Esophagus squamous epithelium (tissue), 5 donors: ENCODE measurements at places on chromosomes 12 and 14.

DNA sequence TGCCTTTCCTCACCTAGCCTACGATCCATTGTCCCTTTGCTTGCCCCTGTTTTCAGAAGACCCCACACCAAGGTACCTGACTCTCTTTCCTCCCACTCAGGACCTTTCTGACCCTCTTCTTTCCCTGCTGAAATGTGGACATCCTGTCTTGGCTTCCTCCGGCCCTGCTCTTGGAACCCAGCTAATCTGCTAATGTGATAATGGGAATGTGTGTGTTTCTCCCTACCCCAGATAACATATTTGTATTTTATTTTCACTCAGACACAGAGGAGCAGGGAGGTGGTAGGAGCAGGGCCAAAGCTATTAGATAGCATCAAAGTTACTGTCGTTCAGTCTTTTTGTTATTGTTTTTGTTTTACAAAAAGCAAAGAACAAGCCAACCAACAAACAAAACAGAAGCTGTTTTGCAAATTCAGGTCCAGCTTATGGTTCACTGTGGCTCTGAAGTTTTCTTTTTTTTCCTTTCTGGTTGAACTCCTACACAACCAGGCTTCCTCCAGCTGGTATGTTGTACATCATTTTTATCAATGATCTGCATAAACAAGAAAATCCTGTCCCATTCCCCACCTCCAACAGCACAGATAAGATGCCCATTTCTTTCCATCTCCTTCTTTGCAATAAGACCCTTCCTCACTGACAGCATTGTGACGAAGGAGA is 137.3 kb downstream of the C12orf75 start:
- DNase-seq = no peak

DNA sequence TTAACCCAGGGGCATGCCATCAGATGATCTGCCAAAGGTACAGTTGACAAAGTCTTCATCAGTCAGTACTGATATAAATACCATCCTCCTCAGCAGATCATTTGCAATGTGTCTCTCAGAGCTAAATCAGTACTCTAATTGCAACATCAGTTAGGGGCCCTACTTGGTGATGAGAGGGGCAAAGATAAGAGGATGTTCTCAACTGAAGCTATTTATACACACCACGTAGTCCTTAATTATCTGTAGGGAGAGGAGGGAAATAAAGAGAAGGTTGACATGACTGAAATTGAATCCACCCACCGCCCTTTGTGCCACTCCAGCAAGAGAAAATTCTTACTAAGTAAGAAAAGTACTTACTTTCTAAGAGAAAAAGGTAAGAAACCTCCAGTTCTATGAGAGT is 157.8 kb upstream of the NUDT4 start:
- DNase-seq = no peak

DNA sequence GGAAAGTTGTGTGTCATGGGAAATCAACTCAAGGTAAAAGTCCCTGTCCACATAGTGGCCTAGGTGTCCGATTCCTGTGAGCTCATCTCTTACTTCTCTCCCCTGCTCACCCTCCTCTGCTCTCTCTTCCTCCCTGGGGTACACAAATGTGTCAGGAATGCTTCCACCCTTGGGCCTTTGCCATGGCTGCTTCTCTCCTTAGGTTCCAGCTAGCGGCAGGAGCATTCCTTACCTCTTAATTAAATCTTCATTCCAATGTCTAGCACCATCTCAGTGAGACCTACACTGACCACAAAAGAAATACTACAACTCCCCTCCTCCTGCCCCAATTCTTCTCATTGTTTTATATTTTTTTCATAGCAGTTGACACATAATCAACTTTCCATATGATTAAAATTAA is 298.6 kb downstream of the PDZRN4 start:
- no peak for DNase-seq

DNA sequence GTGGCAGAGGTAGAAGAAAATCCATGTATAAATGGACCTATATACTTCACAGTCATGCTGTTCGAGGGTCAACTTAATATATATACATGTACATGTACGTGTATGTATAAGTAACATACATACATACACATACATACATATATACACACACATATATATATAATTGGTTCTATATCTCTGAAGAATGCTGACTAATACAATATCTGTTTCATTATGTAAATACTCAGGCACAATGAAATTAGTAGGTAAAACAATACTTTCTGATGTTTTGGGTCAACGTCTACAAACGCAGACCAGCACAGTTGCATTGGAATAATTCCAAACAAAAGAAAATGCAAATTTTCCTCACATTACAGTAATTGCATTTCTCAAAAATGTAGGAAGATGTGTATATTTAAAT is 202.7 kb upstream of the DAAM1 start:
- no peak for DNase-seq

- DNase-seq = no peak
Observed at GRCh38 chr12:124183172-124183571, 111.7 kb upstream of the RFLNA start.

DNA sequence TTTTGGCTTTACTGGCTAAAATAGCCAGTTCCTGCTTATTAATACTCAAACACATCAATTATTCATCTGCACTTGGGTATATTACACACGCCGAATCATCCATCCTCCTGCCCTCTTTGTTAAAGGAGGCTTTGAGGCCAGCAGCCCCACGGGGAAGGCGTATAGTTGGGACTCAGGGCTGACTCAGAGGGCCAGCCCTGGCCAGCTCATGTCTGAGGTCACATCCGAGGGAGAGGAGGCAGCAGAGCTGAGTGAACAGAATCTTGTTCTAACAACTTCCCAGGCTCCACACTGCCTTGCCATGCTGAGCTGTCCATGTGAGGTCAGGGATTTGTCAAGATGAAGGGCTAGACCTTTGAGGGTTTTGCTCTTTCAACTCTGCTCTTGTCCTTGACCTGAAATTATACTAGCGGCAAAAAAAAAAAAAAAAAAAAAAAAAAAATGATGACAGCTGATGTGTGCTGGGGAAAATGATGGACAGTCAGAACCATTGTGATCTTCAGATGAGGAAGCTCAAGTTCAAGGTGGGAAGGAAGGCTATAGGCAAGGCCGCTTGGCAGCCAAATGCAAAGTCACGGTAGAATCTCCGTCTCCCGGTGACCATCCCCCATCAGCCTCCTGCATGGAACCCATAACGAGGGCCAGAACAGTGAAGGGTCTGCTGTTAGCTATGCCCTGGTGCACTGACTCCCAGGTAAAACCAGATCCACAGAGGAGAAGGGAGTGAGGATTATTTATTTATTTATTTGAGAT is 12.5 kb upstream of the MARK3 start:
- no peak for DNase-seq

- DNase-seq = no peak
Observed at GRCh38 chr12:114820796-114821195, 136.8 kb upstream of the TBX3 start.

GRCh38 chr12:52149182-52149641 is 42.6 kb downstream of the KRT80 start:
- no peak for DNase-seq

- DNase-seq = no peak
Observed at GRCh38 chr12:109393437-109394345, 46.0 kb downstream of the MYO1H start.

GRCh38 chr14:99755629-99756603 is 37.3 kb upstream of the EML1 start:
- no peak for DNase-seq

DNA sequence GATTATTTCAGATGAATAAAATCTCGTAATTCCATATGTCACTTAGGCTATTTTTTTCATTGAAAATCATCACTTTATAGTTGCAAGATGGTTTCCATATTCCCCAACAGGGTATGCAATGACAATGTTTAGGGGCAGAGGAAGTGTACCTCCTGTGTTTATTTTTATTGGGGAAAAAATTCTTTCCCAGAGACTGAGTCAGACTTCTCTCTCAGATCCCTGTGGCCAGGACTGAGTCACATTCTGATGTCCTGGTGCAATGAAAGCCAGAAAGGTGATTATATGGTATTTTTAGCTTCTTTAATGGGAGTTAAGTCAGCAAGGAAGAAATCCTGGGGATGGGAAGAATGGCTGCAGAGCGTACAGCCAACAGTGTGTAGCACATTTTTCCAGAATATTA is 196.9 kb upstream of the ALG10 start:
- no peak for DNase-seq

GRCh38 chr12:82818271-82819035 is 131.7 kb downstream of the TMTC2 start:
- no peak for DNase-seq

DNA sequence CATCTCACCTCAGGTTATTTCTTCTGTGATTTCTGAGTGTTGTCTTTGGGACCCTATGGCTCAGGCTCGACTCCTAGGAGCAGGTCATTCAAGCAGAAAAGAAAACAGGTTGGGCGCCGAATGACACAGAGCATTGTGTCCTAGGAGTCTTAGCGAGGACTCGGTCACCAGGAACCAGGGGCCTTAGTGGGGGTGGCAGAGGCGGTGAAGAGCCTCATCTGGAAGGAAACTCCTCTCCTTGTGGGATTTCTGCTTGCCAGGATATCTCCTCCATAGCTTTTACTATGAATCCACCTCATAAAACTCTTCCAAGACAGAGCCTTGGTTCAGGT is 630 bp downstream of the PLEKHH1 start:
- DNase-seq = no peak

DNA sequence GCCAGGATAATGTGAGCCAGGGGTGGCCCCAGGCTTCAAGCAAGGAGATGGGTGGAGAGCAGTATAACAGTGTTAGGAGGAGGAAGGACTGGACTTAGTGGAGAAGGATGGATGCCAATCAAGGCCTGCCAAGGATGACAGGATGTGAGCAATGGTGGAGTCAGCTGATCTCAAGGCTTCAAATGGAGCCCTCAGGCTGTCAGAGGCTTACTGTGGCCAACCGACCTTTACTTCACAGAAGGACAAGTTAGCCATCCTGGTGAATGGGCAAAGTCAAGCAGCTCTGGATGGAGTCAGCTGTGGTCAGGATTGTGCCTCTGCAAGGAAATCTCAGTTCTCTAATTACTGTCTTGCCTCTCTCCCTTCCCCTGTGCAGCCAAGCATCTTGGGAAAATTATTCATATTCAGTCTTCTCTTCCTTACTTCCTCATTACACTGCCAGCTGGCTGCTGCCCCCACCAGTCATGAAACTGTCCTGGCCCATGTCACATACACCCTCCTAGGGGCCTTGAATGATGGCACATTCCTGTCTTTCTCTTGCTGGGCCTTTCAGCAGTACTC is 7.6 kb upstream of the STAT6 start:
- no peak for DNase-seq

DNA sequence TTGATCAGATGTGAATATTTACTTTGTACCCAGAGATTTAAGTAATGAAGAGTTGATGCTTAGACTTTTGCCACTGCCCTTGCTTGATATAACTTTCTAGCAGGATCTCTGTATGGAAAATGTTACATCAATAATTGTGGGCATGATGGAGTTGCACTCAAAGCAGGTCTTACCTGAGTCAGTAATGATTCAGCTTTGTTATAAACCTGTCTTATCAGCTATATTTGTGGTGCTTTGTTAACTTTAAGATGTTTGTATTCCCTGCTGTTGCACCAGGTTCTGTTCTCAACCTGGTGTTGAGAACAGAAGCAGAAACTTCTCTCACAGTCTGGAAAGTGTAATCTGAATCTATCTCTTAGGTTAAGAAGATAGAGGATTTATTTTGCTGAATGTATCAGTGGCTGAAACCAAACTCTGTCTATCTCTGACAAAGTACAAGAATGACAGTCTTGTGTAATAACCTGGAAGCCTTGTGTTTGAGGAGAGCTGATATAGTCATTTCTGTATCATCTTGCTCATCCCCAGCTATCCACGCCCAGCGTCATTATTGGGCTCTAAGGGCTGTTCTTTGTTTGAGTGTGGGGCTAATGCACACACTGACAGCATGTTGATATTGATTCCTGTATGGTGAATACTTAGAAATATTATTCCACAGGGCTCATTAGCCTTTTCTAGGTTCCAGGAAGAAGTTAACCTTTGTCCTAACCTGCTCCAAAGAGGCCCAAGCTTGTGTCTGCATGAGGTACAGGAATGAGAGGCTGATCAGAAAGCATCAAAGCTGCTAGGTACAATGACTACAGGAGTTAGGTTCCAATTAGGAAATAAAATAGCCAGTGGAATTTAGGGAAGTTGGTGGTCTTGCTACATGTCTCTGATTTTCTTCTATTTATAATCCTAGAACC is 3.6 kb downstream of the AKAP6 start:
- no peak for DNase-seq

- no peak for DNase-seq
Observed at GRCh38 chr12:120800665-120801064, 75.0 kb downstream of the ACADS start.

- peak; percentile 61 for DNase-seq
Observed at GRCh38 chr12:123972457-123973401, at the start of the genes CCDC92 and ZNF664. CCDC92 (minus strand) TSS chr12:123972831; CDS start chr12:123944305, 28,526 bp downstream. ZNF664 (plus strand) TSS chr12:123973215; CDS start chr12:124012145, 38,930 bp downstream.

- DNase-seq = no peak
Observed at GRCh38 chr12:71708658-71709057, 22.8 kb downstream of the TMEM19 start.

- DNase-seq = no peak
Observed at GRCh38 chr12:77213319-77213718, 147.9 kb upstream of the E2F7 start.

- DNase-seq = no peak
Observed at GRCh38 chr12:124713041-124713435, 145.6 kb upstream of the NCOR2 start.

DNA sequence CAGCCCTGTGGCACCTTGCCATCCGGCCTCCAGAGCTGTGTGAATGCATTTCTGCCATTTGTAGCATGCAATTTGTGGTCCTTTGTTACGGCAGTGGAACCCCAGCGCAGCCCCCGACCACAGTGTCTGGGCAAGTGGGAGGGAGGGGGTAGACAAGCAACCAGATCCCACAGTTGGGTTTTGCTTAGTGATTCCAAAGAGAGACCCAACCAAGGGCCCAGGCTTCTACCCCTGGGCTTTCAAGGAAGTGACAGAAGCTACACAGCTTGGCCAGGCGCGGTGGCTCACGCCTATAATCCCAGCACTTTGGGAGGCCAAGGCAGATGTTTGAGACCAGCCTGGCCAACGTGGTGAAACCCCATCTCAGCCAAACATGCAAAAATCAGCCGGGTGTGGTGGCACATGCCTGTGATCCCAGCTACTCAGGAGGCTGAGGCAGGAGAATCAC is 17.8 kb downstream of the ZBTB42 start:
- no peak for DNase-seq

- no peak for DNase-seq
Observed at GRCh38 chr14:21917699-21918436, 244.2 kb upstream of the OR4E1 start.

DNA sequence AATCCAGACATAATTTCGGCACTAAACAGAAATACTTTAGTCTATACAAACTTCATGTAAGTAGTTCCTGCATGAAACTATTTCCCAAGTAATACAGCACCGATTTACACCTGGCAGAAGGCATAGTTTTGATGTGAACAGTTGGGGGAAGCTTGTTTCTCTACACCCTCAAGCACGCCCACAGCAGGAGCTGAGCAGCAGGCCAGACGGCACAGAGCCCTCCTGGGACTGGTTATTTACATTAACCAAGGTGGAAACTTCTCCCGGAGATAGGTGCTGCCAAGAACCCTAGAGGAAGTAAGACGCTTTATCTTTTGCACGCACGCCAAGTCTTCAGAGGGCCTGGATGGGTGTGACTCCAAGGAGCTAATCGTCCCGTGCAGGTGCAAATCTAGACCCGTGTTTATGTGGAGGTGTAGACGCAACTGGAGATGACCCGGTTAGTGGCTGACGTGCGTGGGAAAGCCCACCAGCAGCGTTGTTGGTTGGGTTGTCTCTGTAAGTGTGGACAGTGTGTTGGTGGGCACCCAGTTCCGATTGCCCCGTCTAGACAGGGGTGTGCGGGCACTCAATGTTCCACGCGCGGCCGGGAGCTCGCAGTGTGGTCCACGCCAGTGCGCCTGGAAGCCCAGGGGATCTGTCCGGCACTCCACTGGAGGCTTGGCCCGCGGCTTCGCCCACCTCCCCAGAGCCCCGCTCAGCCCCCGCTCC is 767 bp upstream of the TCP11L2 start:
- DNase-seq = peak; percentile 27

- DNase-seq = no peak
Observed at GRCh38 chr12:26636710-26637328, 196.2 kb downstream of the ITPR2 start.
